Right hindlimb (tissue), 1 donor: ENCODE measurements at places on chromosomes 2 and 18.

- DNase-seq: no peak
Observed at GRCh38 chr2:9753276-9753600, 90.0 kb upstream of the TAF1B start.

- no peak for DNase-seq
Observed at GRCh38 chr18:75351409-75351808, 76.1 kb downstream of the SMIM21 start.

DNA sequence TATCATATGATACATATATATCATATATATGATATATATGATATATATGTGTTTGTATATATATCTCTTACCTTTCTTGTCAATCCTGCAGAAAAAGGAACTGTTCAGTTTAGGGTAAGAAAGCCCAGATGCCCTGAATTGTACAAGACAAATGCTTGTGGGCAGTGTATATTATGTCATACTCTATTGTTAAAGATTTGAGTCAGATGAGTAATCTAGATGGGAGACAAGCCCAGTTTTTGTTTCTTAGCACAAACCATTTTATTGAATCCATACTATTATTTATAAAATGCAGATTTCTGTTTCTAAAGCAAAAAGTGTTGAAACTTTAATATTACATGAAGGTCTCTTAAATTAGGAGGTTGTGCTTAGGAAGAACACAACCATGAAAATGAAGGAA lies 90.6 kb downstream of the VRK2 start:
- no peak for DNase-seq

- no peak for DNase-seq
Observed at GRCh38 chr2:33488178-33488690, 11.8 kb downstream of the RASGRP3 start.

- DNase-seq: no peak
Observed at GRCh38 chr18:33682436-33682835, 104.4 kb downstream of the ASXL3 start.

DNA sequence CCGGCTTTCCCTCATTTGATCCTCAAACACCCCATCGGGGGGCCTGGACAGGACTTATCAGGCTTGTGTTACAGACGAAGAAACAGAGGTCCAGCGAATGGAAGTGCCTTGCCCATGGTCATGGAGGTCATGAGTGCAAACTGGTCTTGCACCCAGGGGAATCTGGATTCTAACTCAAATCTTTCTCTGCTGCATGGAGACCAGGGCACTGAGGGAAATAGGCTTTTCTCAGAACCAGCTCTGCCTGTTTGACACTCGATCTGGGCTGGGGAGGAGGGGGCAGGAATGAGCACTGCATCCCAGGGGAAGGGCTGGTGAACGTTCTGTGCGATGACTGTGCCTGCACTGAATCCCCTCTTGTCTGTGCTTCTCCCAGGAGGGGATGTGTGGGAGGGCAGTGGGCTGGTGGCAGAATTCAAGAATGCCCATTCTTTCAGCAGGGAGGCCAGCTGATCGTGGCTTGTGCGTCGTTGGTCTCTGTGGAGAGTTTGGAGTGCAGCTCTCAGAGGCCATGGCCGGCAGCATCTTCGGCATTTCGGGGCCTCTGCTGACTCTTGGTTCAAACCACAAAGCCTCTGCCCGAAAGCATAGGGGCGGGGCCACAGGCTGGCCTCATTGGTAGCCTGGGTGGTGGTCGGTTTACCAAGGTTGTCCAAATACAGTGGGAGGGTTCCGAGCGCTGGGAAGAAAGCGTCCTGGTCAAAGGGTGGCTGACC lies 171.6 kb downstream of the DDX1 start:
- DNase-seq: no peak

GRCh38 chr2:95032868-95033603 lies 7.5 kb downstream of the MAL start:
- DNase-seq: no peak
